Upper lobe of left lung (tissue), 6 donors: ENCODE measurements at places on chromosomes 7 and 10.

DNA sequence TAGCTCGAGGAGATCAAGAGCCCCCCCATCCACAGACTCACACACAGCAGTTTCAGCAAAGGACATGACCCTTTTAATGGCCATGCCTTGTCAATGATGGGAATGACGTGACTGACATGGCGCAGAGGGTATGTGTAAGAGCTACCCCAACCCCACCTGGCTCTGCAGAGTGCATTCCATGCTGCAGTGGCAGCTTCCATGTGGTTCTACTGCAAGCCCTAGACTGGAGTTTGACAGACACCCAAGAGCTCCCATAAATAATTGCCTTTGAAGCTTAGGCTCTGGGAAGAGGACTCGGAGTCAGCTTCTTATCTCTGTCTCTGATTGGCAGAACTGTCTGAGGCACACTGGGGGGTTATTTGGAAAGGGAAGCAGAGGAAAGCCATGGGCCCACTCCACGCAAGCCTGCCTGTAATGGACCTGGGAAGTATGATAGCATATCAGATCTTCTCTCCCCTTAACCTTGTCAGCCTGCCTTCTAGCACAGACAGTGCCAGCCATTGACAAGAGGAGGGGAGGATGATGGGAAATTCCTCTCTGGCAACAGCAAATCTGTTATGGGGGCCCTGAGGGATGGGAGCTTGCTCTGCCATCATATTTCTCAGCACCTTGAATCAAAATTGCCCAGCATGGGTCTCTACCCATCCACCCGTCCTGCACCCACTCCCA, 478.5 kb upstream of the PODXL start:
- DNase-seq = no peak

GRCh38 chr10:1022413-1022812, 3.2 kb downstream of the IDI2 start:
- no peak for DNase-seq

GRCh38 chr10:105023211-105024111, 382.4 kb downstream of the SORCS3 start:
- no peak for DNase-seq

GRCh38 chr10:18404530-18404929, 246.9 kb downstream of the NSUN6 start:
- no peak for DNase-seq

DNA sequence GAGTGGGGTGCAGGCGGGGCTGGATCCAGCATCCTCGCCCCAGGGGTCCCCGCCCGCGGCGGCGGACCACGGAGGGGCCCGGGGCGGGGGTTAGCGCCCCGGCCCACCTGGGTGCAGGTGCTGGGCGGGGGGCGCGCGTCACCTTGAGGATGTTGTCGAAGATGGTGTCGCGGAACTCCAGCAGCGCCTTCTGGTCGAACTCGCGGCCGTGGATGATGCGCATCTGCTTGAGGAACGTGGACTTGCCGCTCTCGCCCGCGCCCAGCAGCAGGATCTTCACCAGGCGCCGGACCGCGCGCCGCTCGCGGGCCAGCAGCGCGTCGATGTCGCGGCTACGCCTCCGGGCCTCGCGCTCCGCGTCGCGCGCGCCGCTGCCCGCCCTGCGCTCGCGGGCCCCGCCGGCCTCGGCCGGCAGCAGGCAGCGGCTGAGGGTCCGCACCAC, 376 bp downstream of the GNA12 start:
- DNase-seq = peak; percentile 40

DNA sequence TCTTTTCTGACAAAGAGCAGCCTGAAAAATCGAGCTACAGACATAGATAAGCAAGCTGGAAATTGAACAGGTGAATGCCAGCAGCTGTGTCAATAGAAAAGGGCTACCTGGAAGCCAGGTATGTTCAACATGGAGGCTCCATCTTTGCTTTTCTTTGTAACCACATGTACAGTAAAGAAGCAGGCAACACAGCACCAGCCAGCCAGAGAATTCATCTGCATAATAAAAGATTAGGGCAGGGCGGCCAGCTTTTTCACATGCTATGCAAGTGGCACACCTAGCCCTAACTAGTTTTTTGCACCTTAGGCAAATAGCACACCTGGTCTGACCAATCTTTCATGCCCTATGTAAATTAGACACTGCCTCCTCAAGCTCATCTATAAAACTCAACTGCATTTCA, 25.7 kb downstream of the COG5 start:
- DNase-seq = no peak

GRCh38 chr10:86962136-86962980, 4.0 kb downstream of the SNCG start:
- DNase-seq = no peak

GRCh38 chr7:27188386-27189294, 3.6 kb upstream of the HOXA11 start:
- DNase-seq = peak; percentile 78

DNA sequence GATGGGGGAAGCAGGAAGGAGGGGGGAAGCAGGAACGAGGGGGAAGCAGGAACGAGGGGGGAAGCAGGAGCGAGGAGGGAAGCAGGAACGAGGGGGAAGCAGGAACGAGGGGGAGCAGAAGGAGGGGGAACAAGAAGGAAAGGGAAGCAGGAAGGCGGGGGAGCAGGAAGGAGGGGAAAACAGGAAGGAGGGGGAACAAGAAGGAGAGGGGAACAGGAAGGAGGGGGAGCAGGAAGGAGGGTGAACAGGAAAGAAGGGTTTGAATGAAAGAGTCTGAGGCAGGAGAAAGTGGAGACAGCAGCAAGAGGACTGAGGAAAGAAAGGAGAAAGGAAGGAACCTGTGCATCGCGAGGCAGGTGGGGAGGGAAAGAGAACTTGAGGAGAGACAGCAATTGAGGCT, 256.6 kb downstream of the PTEN start:
- DNase-seq = no peak

DNA sequence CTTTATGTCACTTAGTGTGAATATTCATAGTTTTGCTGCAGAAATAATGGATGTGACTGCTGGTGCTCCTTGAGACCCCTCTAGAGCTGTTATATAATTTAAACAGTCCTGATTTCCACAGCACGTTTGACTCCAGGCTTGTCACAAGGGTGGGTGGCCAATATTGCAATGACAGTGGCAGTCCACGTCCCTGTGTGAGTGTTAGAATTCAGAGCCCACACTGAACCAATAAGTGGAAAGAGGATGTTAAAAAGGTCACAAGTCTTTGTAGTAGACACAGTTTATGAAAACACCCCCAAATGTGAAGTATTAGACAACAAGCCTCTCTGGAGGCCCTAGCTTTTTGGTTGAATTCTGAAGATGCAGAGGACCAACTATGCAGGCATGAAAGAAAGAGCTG, 2.0 kb downstream of the PPP1R17 start:
- DNase-seq = no peak

- no peak for DNase-seq
These were observed 65.2 kb downstream of the GBF1 start for GRCh38 chr10:102310361-102311024.

GRCh38 chr10:71948496-71949067, 15.6 kb upstream of the CHST3 start:
- DNase-seq = no peak

DNA sequence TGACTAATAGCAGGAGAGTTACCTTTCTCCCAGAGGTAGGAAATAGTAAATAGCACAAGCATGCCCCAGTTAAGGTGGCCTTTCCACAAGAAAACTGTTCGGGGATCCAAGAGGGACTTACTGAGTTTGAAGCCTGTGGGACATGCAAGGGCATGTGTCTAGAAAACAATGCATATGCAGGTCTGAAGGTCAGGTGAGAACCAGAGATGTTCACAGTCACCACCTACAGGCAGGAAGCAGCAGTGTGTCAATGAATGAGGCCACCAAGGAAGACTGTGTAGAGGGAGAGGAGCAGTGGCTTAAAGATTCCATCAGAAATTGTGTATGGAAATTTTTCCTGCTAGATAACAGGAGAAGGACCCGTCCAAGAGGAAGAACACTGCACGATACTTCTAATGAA, 66.0 kb downstream of the CALD1 start:
- DNase-seq = no peak

GRCh38 chr7:86914551-86914950, 144.9 kb downstream of the ELAPOR2 start:
- DNase-seq = no peak

DNA sequence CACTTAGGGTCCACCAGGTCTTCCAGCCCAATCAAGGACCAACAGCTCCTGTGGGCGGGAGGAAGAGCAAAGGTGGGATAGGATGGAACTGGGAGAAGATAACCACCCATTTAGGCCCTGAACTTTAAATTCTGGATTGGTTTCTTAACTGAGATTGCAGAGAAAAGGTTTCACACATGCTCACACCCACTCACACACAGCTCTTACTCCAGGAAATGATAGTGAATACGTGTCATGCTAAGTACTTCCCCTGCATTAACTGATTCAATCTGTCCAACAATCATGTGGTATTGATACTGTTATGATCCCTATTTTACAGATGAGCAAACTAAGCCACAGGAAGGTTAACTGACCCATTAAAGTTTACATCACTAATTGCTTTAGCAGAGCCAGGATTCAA, 4.6 kb upstream of the CYP3A4 start:
- no peak for DNase-seq

DNA sequence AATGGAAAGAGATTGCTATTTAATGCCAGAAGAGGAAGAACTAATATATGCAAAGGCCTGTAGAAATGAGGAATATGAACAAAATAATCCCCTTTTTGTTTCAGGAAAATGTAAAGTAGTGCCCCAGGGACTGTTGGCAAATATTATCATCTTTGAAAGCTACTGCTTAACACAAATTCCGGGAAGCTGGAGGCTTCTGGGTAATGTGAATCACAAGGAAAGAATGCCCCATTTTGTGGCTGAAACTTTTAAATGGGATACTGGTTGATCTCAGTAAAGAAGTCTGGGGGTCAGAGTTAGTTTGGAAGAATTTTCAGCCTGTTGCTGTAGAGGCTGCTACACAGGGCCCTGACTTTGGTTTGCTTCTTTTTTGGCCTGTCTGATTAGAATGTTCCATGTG, 141.0 kb downstream of the PTEN start:
- no peak for DNase-seq

DNA sequence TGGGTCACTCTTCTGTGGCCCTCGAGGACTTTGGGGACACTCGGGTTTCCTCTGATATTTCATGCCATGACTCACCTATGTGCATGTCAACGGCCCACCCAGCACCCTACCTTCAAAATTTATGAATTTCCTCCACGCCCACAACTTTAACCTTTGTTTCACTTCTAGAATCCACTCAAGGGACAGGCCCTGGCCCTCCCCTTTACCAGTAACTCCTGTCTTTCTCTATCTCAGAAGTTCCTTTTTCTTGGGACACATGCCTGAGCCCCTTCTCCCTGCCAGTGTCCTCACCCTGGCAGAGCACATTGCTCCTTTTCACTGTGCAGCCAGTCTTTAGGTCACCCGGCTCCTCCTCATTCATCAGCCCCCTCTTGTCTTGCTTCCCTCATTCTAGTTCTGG, 282.5 kb upstream of the KLF6 start:
- DNase-seq = no peak

GRCh38 chr7:155489862-155490696, 32.1 kb downstream of the EN2 start:
- DNase-seq = peak; percentile 85

- DNase-seq = no peak
These were observed 116.9 kb upstream of the PCGF5 start for GRCh38 chr10:91103384-91104192.

GRCh38 chr7:157297185-157297584, 39.6 kb upstream of the DNAJB6 start:
- no peak for DNase-seq

DNA sequence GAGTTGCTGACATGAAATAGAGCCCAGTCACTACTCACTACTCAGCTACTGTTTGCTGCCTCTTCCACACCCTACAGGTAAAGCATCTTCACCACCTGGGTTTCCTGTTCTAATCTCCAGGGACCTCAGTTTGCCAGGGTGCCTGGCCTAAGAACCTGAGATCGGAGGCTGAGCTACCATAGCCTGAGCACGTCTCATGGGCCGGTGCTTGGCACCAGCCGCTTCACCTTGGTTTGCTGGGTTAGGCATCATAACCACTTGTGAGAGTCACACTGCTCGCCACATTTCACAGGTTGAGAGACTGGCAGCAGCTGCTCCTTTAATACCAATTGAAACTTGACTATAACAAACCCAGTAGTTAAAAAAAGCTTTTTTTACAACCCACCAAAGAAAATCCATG, 75.1 kb downstream of the EMX2 start:
- no peak for DNase-seq

GRCh38 chr10:650441-650851, 39.0 kb downstream of the DIP2C start:
- DNase-seq = no peak

GRCh38 chr7:95875519-95875918, 103.2 kb downstream of the DYNC1I1 start:
- DNase-seq = no peak

GRCh38 chr10:129915526-129916378, 48.3 kb downstream of the EBF3 start:
- DNase-seq = peak; percentile 47

DNA sequence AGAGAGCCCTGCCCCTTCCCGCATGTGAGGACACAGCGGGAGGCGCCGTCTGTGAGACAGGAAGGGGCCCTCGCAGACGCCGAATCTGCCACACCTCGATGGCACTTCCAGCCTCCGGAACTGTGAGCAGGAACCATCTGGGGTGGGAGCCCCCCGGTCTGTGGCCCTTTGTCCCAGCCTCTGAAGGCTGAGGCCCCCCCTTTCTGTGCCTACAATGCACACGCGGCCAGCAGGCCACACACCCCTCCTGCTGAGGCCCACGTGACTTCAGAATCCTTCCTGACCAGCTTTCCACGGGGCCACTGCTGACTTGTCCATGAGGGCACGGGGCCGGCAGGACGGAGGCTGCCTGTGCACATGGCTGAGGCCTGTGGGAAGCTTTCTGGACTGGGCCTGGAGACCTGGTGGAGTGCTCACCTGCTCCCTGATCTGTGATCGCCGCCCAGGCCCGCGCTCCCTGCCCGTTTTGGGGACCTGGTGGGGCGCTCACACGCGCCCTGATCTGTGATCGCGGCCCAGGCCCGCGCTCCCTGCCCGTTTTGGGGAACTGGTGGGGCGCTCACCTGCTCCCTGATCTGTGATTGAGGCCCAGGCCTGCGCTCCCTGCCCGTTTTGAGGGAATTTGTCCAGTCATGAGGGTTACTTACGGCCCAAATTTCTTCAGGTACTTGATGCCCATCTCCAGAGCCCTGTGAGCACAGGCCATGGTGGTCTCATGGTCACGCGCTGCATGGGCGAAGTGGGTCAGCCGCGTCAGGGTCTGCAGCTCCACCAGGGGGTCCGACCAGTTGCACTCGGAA, 34.3 kb downstream of the CFAP46 start:
- DNase-seq = no peak
